MCF 10A (cell line): ENCODE measurements at places on chromosomes 4 and X.

- peak; percentile 34 for DNase-seq
Measured at GRCh38 chr4:7813674-7814073, 126.0 kb downstream of the AFAP1 start.

DNA sequence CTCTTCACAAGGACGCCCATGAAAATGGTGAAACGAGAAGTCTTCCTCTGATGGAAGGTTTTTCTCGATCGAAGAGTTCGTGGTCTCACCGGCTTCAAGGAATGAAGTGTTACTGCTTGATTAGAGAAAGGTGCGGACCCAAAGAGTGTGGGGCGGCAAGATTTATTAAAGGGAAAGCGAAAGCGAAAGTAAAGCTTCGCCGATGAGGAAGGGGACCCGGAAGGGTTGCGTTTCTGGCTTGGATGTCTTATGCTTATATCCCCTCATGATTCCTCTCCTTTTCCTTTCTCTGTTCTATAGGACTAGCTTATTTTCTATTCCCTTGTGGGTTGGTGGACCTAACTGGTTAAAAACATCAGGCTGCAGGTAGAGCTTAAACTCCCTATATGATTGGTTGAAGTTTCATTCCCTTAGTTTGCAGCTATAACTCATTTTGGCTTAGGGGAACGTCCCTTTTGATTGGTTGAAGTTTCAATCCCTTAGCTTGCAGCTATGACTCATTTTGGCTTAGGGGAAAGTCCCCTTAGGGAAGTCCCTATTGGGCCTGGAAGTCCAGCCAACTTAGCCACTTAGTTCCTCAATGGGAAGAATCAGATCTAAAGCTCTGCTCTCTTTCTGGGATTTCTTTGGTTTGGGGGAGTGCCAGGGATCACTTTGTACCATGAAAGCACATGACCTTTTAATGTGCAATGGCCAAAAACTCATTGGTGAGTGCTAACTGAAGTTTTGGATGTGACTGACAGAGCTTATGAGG, 1025.0 kb upstream of the PCDH10 start:
- peak; percentile 17 for DNase-seq

GRCh38 chr4:15233626-15234025, 194.2 kb upstream of the C1QTNF7 start:
- no peak for DNase-seq

GRCh38 chr4:1882850-1883271, 11.7 kb downstream of the NSD2 start:
- no peak for DNase-seq

- no peak for DNase-seq
Measured at GRCh38 chr4:91114386-91114785, 987.2 kb downstream of the CCSER1 start.

DNA sequence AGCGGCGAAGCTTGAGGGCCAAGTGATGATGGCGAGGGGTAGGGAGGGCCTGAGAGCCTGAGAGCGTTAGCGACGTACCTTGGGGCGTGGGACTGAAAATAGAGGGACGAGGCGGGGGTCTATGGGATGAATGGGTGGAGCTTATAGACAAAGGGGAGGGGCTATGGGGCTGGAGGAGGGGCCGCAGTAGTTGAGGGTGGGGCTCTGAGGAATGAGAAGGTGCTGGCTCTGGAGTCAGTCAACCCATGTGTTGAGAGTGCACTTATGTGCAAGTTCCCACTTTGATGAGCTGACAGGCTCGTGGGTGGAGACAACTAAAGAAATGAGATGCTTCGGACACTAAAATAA, 488 bp downstream of the TBC1D25 start:
- DNase-seq: peak; percentile 38

- no peak for DNase-seq
Measured at GRCh38 chrX:135480076-135480475, 40.4 kb upstream of the INTS6L start.

- DNase-seq: no peak
Measured at GRCh38 chr4:102751941-102752340, 8.8 kb downstream of the MANBA start.

DNA sequence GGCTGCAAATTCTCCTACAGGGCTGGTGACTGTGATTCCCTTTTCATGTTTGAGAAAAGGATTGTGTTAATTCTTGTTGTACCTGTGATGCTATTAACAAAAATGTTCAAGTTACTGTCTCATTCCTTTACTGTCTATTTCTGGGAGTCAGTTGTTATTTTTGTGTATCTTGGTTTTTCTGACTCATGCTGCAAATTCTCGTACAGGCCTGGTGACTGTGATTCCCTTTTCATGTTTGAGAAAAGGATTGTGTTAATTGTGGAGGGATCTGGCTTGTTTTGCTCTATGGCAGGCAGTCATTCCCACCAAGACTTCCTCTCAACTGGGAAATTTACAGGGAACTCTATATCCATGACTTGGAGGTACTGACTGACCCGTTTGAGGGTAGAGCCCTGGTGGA, 693.4 kb upstream of the INTU start:
- DNase-seq: peak; percentile 30

GRCh38 chr4:86358257-86358656, 1.6 kb downstream of the MAPK10 start:
- DNase-seq: peak; percentile 8

DNA sequence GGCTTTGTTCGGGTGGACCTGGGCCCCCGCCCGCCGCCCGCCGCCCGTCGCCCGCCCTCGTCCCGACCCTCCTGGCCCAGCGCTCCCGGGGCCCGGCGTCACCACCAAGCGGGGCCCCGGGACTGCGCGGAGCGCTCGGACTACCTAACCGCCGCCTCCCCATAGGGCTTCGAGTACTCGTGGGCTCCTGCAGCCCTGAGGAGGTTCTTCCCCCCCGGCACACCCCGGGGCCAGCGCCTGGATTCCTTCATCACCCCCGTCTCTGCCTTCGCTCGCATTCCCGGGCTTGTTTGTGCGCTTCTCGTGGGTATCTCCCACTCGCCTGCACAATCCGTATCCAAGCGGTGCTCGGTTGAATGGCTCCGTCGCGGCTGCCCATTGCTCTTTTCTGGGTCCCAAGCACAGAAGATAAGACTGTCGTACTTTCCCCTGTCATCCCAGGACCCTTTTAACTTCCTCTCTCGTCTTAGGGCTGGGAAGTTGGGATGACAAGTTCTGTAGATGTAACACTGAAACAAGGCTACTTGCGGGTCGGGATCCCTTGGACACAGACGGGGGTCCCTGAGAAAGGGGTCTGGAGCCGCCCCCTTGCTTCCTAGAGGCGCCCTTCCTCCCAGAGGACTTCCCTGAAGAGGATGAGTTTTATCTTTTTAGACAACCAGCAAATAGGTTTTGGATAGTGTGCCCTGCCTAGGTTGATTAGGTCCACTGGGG, 565 bp downstream of the MOB1B start:
- DNase-seq: peak; percentile 32

DNA sequence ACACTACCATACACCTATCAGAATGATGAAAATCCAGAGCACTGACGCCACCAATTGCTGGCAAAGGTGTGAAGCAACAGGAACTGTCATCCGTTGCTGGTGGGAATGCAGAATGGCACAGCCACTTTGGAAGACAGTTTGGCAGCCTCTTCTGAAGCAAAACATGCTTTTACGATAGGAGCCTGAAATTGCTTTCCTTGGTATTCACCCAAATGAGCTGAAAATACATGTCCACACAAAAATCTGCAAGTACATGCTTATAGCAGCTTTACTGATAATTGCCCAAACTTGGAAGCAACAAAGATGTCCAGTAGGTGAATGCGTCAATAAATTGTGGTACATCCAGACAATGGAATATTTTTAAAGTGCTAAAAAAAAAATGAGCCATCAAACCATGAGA, 322.8 kb upstream of the FAT1 start:
- no peak for DNase-seq

- no peak for DNase-seq
Measured at GRCh38 chr4:145531859-145532258, 50.2 kb downstream of the SMAD1 start.

- DNase-seq: no peak
Measured at GRCh38 chr4:37644962-37645361, 41.2 kb downstream of the RELL1 start.

- DNase-seq: no peak
Measured at GRCh38 chr4:149841686-149842085, 26.0 kb upstream of the IQCM start.

GRCh38 chrX:38929966-38930421, 128.7 kb downstream of the MID1IP1 start:
- DNase-seq: peak; percentile 19

DNA sequence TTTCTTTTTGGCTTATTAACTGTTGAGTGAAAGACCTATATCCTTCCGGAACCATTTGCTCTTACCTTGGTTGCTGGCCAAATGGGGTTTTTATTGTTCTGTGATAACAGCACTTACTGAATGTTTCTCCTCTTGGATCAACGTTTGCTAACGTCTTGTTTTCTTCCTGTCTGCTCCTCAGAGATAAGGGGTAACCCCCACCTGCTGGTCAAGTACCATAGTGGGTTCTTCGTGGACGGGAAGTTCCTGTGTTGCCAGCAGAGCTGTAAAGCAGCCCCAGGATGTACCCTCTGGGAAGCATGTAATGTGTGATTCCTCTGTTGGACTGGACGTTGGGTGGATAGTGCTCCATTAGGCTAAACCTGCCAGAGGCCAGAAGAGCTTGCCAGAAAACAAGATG, 15.3 kb downstream of the BMX start:
- no peak for DNase-seq

- no peak for DNase-seq
Measured at GRCh38 chrX:21725916-21726315, 32.0 kb downstream of the SMPX start.

GRCh38 chr4:166400270-166400894, 527.3 kb downstream of the TLL1 start:
- DNase-seq: no peak

DNA sequence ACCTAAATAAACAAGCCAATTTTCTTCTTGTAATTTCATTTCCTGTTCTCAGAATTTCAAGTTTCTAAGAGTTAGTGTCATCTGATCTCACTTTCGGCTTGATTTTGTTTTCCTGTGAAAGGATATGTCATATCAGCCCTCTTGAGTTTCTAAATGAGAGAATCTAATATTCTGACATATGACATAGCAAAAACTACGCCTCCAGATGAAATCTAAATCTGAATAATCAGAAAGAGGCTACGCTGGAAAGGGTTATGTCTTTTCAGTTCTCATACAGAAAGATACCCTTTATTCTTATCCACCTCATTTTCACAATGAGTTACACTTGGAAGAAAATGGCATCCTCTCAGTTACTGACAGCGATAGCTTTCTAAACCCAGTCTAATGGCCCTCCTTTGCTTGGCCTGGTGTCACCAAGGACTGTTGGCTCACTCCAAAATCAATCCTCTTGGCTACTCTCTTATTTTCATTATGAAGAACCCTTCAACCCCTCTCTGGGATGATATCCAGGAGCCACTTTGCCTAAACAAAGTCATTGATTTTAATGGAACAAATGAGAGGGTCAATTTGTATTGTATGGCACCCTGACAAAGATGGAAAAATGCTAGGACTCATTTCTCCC, 65.6 kb downstream of the ASB9 start:
- no peak for DNase-seq

DNA sequence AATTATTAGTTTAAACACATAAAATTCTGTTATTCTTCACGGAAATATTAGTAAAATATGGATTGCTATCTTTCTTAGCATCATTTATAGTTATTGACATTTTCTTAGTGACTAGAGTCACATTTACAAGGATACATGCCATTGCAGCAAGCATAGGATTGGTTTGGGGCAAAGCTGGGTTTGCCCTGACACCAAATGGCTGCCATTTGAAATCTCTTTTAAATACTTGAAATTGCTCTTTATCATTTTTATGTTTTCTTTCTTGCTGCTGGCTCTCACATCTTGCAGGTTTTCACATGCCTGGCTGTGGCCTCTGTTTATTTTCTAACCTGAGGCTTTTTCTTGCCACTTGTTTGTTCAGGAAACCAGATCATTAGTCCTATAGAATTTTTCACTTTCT, 39.9 kb downstream of the EGF start:
- DNase-seq: no peak

DNA sequence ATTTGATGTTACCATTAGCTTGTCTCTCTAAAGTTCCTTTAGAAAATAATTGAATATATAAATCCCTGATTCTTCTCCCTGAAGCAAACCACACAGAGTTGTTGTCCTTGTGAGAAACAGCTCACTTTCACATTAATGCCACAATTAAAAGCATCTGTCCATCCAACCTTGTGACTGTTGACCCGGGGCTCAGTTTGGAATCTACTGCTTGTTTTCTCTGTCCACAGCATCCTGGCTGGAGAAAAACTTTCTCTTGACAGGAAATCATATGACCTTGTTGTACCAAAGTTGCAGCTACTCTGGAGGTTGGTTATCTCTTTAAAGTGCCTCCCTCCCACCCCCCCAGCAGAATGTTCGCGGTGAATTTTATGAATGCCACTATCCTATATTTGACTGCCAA, 3.1 kb downstream of the PRKG2 start:
- DNase-seq: no peak

DNA sequence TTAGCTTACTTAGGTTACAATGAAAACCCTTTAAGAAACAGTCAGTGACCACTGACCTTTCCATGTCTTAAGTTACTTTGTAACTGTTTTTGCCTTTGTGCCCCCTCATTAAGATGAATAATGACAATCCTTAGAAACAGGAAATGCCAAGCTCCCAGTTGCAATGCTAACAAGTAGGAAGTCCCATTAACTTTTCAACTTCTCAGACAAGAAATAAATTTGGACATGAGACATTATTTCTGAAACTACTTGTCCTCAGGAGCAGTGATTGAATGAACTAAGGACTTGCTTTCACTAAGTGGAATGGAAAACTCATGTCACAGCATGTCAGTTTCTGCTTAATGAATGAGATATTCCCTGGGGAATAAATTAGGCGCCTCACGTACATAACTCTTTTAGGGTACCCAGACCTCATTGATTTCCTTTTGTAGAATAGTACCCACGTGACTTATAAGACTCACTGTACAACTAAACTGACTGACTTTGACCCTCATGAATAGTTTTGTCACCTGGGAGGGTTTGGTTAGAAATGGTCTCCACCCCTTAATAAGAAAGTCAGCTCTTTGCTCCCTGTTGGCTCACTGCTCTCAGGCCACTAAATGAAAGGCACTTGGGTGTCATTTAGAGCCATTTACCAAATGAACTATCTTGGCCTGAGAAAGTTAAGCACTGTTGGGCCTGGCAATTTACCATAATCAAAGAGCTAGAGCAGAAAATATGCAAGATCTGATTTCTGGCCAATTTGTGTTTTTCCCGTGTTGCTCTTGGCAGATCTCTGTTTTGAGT, 383.9 kb downstream of the RPA4 start:
- DNase-seq: no peak

DNA sequence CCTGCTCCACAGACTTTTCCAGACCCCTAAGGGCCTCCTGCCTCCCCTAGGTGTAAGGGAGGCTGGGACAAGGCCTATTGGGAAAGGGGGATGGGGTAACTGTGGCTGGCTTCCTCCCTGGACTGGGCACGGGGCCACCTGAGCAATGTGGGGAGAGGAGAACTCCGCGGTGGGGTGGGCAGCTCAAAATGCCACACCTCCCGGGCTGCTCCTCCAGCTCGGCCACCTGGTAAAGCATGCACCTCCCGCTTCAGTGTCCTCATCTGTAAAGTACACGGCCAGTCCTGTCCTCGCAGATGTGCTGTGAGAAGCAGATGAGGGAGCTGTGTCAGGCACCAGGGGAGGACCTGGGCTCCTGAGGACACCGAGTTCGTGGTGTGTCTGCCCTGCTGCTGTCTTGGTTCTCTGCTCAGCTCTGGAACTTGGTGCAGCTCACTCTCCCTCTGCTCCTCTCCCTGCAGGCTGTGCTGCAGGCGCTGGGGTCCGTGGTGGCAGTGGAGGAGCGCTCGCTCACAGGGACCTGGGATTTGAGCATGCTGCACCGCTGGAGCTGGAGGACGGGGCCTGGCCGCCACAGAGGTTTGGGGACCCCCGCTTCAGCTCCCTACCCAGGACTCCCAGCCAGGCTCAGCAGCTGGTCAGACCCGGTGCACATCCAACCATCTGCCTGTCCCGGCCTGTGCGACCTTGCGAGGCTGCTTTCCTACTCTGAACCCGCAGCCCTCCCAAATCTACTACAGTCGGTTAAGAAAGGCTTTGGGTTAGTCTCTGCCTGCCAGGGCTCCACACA, 20.8 kb upstream of the MRFAP1 start:
- no peak for DNase-seq
